Chondrocyte (in vitro differentiated cells): ENCODE measurements at places on chromosomes 4 and X. TPM values are rescaled to one million over a fixed set of nuclear protein-coding genes. Genes with fewer than 3 reads are reported as not detected.
A peak's percentile ranks its signal among the peaks of the same experiment; 100 is the strongest.

Gene SAGE1
- not detected in 3 replicates for total RNA-seq

Gene TMEM31
- not detected in 3 replicates for total RNA-seq

Gene NAA11
- total RNA-seq: not detected in 3 replicates

GRCh38 chr4:158253350-158253980 is 43.2 kb downstream of the TMEM144 start:
- no peak for DNase-seq

GRCh38 chrX:41518841-41519220 is 71.7 kb downstream of the NYX start:
- no peak for DNase-seq

- no peak for DNase-seq
Measured at GRCh38 chrX:110036162-110037033, 33.5 kb downstream of the TMEM164 start.

GRCh38 chrX:66012094-66012534 is 27.8 kb downstream of the VSIG4 start:
- DNase-seq: no peak

Gene SLC4A4
- total RNA-seq: 12.8 to 21.9 TPM (median 14.8 TPM) in 3 replicates

Gene PAGE1
- not detected in 3 replicates for total RNA-seq

- DNase-seq: no peak
Measured at GRCh38 chr4:83267121-83267829, 17.3 kb downstream of the COQ2 start.

Gene AFF2
- total RNA-seq: 11.8 to 22.4 TPM (median 21.6 TPM) in 3 replicates

GRCh38 chr4:7694324-7694723 is 245.3 kb downstream of the AFAP1 start:
- DNase-seq: peak; percentile 27

DNA sequence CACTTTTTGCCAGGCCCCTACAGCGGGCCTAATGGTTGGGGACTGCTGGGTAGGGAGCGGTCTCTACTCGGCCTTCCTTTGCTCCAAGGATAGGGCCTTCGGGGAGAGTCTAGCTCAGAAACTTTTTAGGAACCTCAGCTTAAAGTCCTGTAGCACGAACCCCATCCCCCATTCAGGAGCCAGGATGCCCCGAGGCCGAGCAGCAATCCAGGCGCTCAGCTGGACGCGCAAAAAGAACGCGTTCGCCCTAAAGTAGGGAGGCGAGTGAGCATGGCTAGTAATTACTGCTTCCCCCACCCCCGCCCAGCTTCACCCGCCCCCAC is 9.7 kb downstream of the POU4F2 start:
- no peak for DNase-seq

DNA sequence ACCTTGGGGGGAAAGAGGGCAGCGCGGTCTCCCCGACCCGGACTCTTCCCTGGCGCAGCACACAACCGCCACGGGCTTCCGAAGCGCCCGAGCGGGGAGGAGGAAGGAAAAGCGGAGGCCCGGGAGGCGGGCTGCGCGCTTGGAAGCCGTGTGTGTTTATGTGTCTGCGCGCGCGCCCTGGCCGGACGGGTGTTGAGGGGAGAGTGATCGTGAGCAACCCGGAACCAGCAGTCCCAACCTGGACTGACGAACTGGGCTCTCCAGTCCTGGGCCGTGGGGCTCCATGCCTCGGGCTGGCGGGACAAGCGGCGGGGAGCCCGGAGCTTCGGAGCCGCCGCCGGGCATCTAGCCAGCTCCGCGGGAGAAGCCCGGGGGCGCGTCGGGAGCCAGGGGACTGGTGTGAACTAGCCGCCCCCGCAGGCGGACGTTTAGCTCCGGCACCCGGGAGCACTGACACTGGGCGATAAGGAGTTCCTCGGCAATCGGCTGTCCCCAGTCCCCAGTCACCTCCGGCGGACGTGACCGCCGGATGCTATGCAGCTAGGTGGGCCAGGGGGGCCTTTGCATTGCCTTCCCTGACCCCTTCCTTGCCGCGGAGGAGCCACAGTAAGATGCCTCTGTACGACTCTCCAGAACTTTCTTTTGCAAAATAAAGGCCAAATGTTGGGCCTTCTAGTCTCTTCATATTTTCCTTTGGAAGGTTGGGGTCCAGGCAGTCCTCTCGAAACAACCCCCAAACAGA is 74.8 kb upstream of the BCOR start:
- DNase-seq: peak; percentile 95

Gene ASB12
- total RNA-seq: 0.27 to 0.44 TPM in 2 of 3 replicates, not detected in the other

Gene PPP1R3F
- 6.6 to 15.0 TPM (median 8.0 TPM) in 3 replicates for total RNA-seq

GRCh38 chr4:176805155-176805554 is 12.4 kb upstream of the VEGFC start:
- DNase-seq: no peak

- no peak for DNase-seq
Measured at GRCh38 chr4:154364066-154364845, 127.3 kb downstream of the DCHS2 start.

DNA sequence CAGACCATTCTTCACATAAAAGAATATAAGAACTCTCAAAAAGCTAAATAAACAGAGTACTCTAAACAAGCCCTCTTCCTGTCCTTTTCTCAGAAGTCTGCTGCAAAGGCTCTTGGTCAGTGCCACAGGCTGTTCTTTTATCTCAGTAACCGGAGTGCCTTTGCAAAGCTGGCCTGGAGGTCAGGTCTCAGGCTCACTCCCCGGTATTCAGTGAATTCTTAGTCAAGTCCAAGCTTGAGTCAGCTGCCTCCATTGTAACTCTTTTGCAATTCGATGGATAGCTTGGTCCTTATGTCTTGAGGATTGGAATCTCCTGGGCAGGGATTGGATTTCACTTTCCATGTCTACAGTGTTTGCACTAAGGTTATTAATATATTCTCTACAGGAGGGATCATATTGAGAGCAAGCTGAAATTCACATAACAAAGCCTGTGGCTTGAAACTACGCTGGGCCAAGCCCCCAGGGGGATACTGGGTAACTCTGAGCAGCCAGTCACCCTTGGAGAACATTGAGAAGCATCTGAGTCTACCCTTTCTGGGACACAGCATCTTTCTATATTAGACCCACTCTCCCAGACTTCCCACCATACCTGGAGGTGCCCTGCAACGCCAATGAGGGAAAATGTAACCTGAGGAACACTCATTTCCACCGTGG is 10.0 kb upstream of the HS6ST2 start:
- no peak for DNase-seq

Gene PPP2R2C
- total RNA-seq: 0.10 to 0.94 TPM (median 0.13 TPM) in 3 replicates

Gene ADAM29
- not detected in 3 replicates for total RNA-seq

Gene DMRTC1
- not detected in 3 replicates for total RNA-seq

DNA sequence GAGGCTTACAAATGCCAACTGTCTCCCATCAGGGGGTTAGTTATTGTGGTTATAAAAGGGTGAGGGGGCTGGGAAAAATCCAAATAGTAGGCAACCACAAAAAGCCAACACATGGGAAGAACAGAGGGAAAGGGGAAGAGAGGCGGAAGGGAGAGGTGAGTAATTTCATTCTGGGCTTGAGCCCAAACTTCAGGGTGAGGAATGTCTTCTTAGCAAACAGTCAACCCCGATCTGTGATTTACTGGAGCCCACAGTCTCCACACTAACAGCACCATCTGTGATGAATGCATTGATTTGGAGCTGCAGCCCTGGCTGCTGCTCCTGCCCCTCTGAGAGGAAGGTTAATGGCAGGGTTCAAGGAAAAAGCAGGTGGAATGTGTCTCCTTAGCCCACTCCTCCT is 162.2 kb upstream of the GPR101 start:
- no peak for DNase-seq

DNA sequence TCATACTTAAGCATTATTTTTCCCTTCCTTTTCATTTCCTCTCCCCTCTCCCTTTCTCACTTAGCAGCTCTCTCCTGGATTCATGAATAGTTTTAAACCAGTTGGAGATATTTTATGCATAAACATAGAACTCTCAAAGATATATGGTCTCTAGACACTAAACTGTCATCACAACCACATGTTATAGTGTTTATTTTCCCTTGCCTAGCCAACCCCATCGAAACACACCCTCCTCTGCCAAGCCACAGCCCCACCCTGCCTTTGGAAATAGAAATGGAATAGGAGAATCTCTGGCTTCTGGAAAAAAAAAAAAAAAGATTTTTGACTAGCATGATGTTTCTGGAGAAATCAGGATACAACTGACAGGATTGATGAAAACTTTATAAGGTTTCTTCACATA is 64.8 kb upstream of the RBPJ start:
- DNase-seq: no peak

Gene PRR32
- not detected in 3 replicates for total RNA-seq

Gene PPEF1
- 0.33 to 2.2 TPM (median 0.57 TPM) in 3 replicates for total RNA-seq

- DNase-seq: no peak
Measured at GRCh38 chrX:103831803-103832544, at the start of gene RAB9B. TSS of gene RAB9B (minus strand) at chrX:103832257. CDS start at chrX:103825784, 6,473 bp downstream.

DNA sequence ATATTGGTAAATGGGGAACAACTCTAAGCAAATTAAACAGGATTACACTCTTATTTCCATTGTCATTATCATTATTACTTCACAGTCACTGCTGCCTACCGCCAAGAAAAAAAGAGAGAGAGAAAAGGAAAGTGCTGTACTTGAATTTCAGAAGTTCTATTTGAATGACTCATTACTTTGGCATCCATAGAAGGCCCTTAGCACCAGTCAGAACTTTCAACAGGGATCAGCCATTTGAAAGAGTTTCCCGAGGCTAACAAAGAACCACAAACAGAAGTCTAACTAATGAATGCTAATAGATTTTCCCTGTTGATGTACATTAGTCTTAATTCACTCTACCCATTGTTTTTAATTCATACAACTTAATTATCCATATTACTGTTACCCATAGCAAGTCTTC is 116.3 kb downstream of the SHROOM4 start:
- no peak for DNase-seq

Gene PCDH10
- total RNA-seq: 30.2 to 69.6 TPM (median 30.5 TPM) in 3 replicates

Gene CT45A3
- total RNA-seq: not detected in 3 replicates

Gene FAM47B
- not detected in 3 replicates for total RNA-seq

DNA sequence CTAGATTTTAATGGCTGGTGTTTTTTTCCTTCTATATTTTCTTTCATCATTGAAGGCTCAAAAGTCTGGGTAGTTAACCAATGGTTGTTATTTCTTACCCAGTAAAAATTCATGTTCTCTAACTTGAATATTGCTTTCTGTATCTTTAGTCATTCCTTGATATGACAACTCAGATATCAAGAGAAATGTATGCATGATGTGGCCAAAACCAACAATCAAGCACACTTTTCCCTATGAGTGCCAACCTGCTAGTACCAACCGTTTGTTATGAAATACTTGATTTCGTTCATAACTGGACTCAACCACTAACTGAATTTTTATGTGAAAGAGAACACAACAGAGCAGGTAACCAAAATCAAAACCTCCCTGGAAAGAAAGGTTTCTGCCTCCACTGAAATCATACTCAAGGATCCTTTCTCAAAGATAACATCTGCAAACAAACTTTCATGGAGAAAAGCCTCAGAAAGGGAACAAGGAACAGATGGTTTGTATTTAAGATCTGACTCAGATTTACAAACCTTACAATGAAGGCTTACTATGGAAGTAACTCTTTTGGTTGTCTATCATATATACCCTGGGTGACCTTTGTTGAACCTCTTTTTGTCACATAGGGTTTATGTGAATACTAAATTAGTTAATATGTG is 8.3 kb upstream of the VEGFC start:
- no peak for DNase-seq

GRCh38 chrX:129771266-129771995 is 8.3 kb upstream of the SASH3 start:
- DNase-seq: no peak

GRCh38 chr4:66178906-66179305 is 508.6 kb upstream of the EPHA5 start:
- DNase-seq: no peak

Gene SPANXN3
- total RNA-seq: not detected in 3 replicates

DNA sequence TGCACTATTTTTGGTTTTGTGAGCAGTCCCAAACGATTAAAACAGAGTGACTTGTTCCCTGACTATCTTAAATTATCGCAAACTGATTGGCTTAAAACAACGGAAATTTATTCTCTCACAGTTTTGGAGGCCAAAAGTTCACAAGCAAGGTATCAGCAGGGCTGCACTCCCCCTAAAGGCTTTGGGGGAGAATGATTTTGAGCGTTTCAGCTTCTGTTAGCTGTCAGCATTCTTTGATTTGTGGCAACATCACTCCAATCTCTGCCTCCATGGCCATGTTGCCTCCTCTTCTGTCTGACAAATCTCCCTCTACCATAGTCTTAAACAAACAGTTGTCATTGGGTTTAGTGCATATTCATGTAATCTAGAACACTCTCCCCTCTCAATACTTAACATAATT is 459.6 kb upstream of the ATOH1 start:
- no peak for DNase-seq

Gene SSX3
- not detected in 3 replicates for total RNA-seq

DNA sequence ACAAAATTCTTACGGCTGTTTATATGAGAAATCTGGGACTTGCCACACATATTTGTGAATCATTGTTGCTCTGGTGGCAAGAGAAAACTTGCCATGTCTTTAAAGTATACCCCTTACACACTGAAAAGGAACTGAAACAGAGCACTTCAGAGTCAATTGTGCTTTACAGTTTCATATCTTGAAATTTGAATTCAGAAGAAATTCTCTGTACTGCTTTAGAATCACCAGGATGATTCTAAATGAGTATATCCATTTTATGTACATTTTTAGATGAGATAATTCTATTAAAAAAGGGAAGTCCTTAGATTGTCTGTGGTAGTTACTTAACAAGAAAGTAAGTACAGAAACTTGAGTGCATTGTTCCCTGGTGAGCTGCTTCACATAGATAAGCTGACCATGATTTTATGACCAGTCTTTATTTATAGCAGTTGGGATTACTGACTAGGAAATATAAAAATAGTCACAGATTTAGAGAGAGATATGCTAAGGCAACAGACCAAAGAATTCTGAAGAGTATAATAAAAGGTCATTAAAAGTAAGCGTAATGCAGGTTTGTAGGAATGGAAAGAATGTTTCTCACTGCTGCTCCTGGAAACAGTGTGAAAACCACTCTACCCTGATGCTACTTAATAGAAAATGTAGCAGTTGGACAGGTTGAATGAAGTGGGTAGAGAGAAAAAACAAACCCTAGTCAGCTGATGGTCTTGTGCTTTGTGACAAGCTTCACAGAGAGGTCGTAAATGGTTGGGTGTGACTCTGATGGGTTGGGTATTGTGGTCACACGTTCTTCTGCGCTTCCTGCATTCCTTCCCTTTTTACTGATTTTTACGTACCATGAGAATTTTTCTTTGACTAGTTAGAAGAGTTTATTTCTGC is 41.0 kb downstream of the FNIP2 start:
- DNase-seq: no peak
